MM.1S (cell line): ENCODE measurements at places on chromosomes 3 and 15.
A peak's percentile ranks its signal among the peaks of the same experiment; 100 is the strongest.

GRCh38 chr3:106628407-106628806 is 748.8 kb upstream of the CCDC54 start:
- no peak for DNase-seq

DNA sequence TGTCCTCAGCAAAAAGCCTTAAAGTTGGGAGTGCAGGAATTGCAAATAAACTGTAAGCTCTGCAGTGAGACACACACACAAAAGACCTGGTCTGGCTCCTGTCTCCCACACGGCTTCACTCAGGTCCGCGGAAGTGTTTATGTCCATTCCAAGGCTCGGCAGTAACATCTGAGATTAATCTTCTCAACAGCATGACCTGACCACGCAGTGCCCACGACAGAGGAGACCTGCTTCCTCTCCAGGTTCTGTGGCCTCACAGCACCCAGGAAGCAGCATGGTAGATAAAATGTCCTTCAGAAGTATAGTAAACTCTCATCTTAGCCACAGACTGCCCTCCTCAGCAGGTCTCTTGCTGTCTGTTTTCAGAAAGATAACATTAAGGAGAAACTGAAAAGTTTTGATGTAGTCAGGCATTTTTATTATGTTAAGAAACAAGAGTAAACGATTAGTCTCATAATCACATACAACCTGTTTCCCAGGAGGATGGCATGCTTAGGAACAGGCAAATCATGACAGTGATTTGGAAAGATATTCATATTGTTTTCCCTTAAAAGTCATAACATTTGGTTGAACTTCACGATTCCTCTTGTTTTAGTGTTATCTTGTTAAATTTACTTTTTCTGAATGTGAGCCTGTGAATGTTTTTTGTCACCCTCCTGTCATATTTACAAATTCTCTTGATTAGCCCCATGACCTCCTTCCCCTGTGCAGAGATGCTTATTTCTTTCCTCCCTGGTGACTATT is 34.6 kb downstream of the CD200R1L start:
- DNase-seq: no peak

GRCh38 chr15:62903437-62903836 is 139.1 kb upstream of the TPM1 start:
- no peak for DNase-seq

DNA sequence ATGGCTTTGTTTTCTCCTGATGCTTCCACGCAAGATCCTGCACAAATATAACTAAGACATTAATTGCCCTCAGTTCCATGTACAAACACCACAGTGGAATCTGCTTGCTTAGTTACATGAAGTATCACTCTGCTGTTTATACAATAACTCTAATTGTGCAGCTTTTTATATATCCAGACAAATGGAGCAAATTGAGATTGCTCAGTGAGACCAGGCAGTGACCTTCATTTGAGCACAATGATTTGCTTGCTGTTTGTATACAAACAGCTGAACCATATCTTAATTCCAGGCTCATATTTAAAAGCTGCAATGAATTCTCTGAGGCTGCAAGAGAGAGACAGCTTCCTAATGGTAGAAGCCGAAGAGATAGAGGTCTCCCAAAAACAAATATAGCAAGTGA is 243.7 kb downstream of the CADPS start:
- DNase-seq: no peak

- no peak for DNase-seq
Measured at GRCh38 chr15:76108021-76108723, 48.4 kb downstream of the TMEM266 start.

DNA sequence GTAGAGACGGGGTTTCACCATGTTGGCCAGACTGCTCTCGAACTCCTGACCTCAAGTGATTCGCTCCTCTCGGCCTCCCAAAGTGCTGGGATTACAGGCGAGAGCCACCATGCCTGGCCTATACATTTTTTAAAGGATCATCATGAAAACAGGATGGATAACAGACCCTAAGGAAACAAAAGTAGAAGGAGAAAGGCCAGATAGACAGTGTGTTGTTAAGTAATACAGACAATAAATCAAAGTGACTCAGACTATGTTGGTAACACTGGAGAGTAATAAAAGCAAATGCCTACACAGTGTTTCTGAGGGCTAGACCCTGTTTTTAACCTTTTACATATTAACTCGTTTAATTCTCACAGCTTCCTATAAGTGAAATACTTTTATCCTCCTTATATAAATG is 133.8 kb upstream of the MCTP2 start:
- no peak for DNase-seq

DNA sequence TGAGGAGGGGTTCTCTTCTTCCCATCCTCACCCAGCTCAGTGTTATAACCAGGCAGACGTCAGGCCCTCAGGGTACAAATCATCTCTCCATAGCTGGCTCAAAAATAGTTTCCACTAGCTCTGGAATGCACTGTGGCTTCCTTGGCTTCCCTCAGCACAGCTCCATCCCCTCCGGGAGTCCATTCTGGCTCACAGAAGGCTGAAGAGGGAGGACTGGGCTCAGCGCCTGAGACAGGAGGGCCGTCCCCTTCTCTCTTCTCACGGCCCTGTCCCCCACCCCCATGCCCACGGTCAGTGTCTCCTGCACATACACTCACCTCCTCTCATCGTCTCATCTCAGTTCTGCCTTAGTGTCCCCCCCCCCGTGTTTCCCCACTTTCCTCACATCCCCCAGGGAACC is 50.1 kb downstream of the UMPS start:
- no peak for DNase-seq

- no peak for DNase-seq
Measured at GRCh38 chr15:39539466-39539865, 41.4 kb upstream of the THBS1 start.

- DNase-seq: peak; percentile 88
Measured at GRCh38 chr3:45564172-45564571, 30.4 kb upstream of the LIMD1 start.

GRCh38 chr15:31396881-31397560 is 70.4 kb downstream of the KLF13 start:
- DNase-seq: no peak

- DNase-seq: no peak
Measured at GRCh38 chr3:72890166-72890925, 2.5 kb downstream of the GXYLT2 start.

DNA sequence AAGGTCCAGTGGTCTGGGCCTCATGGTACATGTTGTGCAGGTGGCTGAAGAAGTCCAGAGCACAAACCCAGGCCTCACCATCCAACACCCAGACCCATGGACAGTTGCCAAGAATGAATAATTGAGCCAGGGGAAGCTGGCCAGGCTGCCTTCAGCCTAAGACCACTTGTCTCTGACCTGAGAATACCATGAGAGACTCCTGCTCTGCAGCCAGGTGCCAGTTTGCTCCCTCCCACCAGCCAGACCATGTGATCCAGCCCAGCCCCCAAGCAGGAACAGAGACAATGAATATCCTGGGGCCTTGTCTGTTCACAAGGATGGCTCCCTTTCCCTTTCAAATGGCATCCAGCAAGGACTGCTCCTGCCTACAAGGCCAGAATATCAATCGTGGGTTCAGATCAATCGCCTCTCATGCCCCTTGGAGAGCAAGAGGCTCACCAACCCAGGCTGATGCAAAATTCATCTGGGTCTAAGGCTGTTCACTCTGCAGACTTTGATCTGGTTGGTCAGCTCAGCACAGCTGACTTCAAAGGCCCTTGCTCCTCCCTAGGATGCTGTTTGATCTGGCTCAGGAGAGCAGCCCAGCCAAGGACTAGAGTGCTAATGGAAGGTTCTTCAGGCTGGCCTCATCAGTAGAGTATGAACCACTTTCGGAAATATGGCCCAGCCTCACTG is 13.4 kb downstream of the TRAIP start:
- DNase-seq: no peak

- no peak for DNase-seq
Measured at GRCh38 chr3:117047951-117048705, 338.5 kb downstream of the TUSC7 start.

GRCh38 chr15:73683257-73683776 is 866 bp upstream of the CD276 start:
- no peak for DNase-seq

DNA sequence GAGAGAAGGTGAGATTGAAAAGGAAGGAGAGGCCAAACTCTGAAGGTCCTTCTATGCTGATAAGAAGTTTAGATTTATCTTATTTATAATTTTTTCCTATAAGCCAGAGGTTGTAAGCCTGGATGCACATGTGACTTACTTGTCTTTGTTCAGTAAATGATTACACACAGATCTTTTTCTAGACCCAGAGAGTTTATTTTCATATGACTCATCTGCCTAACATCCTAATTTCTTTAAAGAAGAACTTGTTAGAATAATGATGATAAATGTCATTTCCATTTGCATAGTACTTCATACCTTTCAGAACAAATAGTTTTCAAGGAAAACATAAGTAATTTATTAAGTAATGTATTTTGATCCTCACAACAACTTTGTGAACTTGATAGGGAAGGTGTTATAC is 434.8 kb upstream of the DPH6 start:
- DNase-seq: no peak

DNA sequence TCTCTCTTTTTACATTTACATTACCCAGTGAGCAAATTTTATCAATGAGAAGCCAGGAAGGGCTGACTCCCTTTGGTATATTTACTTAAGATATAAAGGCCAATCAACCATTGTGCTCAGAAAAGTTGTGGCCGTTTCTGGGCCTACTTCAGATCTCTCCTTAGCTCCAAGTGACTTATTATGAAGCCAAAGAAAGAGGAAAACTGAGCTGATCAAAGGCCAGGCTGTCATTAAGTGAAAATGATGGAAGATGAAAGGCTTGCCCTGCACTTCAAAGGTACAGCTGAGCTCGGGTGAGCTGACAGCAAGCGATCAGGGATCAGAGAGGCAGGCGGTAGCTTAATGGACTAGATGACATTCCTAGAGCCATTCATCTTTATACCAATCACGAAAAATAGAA is 24.8 kb downstream of the VGLL4 start:
- no peak for DNase-seq

- DNase-seq: no peak
Measured at GRCh38 chr15:42371096-42371495, 11.8 kb downstream of the CAPN3 start.

- no peak for DNase-seq
Measured at GRCh38 chr3:65875393-65876027, 163.2 kb downstream of the MAGI1 start.

DNA sequence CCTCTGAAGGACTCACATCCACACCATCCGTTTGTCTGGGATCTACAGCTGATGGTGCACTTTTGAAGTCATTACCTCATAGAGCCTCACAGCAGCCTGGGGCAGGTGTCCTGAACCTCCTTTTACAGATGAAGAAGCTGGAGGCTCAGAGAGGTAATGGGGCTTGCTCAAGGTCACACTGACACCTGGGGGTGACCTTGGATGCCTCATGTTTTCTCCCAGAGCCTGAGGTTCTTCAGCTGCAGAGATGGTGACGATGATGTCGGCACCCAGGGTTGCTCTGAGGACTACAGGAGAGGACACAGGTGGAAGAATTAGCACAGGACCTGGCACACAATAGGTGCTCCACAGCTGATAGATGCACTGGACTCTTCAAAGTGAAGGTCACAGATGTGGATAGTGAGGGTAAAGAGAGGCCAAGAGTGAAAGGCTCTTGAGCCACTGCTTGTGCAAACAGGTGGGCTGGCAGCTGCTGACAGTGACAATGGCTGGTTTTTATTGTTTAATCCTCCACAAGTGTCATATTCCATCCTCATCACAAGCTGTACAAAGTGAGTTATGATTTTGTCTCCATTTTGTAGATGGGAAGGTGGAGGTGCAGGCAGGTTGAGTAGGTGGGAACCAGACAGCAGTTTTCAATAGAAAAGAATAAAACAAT is 17.4 kb upstream of the ATP2B2 start:
- no peak for DNase-seq

GRCh38 chr3:10459954-10460754 is 45.2 kb downstream of the ATP2B2 start:
- peak; percentile 85 for DNase-seq

DNA sequence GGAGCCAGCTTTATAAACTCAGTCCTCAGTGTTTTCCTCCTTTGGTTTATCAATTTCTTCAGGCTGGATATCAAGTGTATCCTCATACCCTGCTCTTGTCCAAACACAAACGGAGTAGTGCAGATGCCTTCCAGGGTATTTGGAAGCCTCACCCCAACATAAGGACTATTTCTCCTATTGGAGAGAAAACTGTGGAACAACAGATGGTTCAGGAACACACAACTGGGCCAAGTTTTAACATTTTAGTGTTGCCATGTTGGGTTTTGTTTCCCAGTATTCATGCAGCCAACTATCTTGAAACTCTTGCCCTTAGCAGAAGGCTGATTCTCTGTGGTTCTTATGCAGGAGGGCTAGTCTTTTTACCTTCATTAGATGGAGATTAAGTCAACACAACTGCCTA is 398.1 kb downstream of the GABRB3 start:
- no peak for DNase-seq

DNA sequence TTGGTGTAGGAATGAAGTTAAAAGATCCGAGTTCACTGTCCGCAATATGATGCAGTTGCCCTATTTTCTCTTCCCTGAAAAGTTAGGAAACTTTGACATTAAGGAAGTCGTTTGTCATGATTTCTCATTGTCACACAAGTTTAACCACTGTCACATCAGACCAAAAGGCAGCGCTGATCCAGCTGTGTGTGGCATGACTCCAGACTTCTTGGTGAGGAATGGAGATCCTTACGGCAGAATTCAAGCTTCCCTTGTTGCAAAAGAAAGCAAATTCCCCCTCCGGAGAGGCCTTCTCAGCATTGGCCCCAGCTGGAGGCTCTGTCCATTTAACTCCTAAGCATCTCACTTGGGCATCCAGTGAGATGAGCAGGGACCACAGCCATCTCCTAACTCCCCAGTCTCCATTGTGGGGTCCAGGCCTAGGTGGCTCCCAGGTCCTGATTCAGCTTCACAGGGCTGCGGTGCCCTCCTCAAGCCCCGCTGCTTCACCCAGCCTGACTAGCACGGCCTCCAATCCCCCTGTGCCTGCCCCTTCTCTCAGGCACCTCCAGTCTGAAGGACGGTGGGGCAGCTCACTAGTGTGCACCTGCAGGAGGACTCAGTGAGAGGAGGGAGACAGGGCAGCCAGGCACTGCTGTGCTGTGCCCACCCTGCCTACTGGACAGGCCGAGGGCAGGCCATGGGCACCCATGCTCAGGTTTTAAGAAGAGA is 159.5 kb downstream of the CHSY1 start:
- no peak for DNase-seq

GRCh38 chr3:37171144-37171543 is 3.2 kb downstream of the LRRFIP2 start:
- DNase-seq: no peak

- DNase-seq: no peak
Measured at GRCh38 chr3:139320551-139321309, 23.1 kb upstream of the MRPS22 start.

DNA sequence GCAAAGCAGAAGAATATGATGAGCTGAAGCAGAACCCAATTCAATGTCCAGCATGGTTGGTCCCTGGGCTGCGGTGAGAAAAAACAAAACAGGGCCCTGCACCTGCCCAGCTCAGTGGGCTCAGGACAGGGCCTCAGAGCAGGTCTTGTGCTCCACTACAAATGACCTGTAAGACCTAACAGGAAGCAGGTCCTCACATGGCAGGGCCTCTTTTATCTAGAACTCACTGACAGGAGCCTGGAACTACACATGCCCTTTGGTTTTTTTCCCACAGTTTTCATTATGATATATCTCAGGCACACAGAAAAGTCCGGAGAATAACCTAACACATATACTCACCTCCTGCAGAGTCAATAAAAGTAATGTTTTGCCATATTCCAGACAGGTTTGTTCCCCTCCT is 38.4 kb downstream of the CCDC12 start:
- no peak for DNase-seq

GRCh38 chr15:70202756-70203155 is 105.0 kb upstream of the TLE3 start:
- DNase-seq: no peak

GRCh38 chr15:66129586-66129985 is 124.0 kb downstream of the MEGF11 start:
- DNase-seq: no peak
